Daoy (cell line): ENCODE measurements at places on chromosomes 12 and 14.

DNA sequence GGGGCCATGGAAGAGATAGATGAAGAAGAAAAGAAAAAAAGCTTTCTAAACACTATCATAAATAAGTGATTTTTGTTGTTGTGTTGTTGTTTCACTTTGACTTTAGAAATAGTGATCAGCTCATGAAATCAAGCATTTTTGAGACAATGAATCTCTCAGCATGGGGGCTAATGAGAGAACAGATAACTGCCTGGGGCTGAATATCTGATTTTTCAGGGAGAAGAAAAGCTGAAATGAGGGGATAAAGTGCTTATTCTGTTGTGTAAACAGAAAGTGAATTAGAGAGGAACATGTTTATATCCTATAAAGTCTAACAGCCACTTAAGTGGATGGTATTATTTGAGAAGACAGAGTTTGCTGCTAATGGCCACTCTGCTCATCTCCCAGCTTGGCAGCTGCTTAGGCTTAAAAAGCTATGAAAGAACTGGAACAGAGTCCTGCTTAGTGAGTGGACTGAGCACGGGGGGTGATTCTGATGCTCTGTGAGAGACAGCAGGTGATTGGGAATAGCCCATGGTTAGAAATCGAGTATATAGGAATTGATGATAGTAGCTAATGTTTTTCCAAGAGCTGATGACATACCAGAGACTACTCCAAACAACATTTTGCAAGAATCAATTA, 646.1 kb upstream of the TMEM132C start:
- no peak for DNase-seq

DNA sequence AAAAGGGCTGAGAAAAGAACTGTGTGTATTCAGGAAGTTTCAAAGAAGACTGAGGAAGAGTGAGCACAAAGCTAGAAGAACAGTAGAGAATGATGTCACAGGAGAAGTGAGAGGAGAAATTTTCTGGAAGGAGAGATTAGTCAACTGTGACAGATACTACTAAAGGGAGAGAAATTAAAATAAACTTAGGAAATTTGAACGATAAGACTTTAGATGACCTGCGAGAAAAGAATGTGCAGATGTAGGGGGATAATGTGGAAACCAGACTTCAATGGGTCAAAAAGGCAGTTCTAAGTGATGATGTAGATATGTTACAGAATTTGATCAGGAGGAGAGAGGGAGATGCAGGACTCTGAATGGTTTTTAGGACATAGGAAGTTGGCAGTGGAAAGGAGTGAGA, 287.4 kb downstream of the SYT1 start:
- DNase-seq = no peak

DNA sequence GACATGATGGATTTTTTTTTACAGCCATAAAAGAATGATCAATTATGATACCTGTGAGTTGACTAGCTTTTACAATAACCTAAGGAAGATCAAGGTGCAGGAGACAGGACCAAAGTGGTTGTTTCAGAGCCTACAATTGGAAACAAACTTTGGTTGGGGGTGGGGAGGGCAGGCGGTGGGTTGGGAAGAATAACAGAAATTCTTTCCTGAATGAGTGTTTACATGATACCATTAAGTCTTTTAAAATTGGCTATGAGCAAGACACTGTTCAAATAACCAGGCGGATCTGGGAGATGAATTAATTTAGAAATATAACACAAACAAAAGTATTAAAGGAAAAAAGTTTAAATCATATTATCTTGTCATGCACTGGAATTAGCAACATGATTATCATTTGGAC, 7.2 kb downstream of the NFYB start:
- DNase-seq = no peak

DNA sequence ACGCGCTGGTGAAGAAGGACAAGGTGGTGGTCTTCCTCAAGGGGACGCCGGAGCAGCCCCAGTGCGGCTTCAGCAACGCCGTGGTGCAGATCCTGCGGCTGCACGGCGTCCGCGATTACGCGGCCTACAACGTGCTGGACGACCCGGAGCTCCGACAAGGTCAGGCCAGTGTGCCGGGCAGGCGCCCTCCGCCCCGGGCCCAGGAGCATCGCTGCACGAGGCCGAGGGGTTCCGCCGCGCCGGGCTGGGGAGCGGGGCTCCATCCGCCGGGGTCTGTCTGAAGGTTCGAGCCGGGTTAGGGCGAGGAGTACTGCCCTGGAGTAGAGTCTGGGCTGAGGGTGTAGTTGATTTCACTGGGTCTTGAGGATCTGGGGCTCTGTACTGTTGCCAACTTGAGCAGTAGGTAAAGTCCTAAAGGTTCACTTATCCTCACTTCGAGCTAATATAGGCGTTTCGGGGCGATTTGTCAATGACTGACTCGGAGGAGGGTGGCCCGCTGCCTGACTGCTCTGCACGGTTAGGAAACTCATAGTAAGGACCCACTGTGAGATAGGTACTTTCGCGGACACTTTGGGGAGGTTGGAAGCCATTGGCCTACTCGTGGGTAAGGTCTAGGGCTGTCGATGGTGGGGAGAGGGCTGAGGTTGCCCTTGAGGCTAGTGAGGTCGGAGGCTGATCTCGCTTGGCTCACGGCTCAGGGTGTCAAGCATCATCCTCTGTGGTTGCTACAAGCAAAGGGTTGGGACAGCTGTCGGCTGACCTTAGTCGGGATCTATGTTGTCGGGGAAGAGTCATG, 574 bp downstream of the GLRX5 start:
- DNase-seq = no peak

- no peak for DNase-seq
Observed at GRCh38 chr12:122537021-122537420, 10.0 kb downstream of the KNTC1 start.

DNA sequence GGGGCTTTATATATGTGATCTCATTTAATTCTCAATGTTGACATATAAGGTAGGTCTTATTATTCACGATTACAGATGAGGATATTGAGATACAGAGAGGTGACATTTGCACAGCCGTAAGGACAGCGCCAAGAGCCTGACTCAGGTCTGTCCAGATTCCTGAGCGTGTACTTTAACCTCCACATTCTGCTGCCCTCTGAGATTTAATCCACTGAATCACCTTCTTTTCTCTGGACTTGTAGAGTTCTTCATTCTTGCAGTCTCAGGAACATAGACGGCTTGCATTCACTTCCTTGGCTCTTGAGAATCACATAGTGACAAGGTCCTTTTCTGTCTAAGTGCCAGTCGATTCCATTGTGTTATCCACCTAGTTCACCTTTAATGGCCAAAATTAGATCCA, 141.0 kb upstream of the ARHGAP5 start:
- DNase-seq = no peak

GRCh38 chr12:132446633-132447326, 43.2 kb upstream of the FBRSL1 start:
- DNase-seq = no peak

GRCh38 chr14:52248057-52248456, 19.4 kb upstream of the PTGDR start:
- DNase-seq = no peak

DNA sequence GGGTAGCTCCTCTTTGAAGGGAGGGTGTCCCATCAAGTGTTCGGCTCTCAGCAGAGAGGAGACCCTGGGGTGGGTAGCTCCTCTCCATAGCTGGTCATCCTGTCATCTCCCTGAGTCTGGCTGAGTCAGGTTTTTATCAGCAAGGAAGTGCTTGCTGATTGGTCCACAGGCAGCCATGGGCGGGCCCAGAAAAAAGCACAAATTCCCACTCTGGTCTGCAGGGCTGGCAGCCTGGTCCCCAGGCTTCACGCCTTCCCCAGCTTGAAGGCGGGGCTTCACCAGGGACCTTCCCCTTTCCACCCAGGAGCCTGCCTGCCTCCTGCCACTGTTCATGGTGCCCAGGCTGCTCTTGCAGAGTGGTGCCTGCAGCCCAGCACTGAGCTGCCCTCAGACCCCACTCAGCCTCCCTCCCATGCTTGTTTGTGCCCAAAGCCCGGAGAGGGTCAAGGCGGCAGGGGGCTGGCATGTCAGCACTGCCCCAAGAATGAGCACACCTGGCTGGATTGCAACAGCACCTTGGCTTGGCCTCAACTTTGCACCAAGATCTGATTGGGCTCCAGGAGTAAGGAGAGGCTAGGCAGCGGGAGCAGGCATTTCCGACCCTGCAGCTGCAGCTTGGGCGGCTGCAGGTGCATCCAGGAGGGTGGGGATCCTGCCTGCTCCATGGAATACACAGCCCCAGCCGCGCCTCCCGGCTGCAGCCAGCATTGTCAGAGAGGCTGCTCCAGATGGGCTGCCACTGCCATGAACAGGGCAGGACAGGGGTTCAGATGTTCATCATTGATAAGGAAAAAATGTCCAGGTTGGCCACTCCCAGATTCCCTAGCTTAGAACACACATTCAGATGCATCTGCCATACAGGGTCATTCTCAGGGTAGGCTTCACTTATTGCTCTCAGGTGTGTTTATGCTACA, 22.0 kb upstream of the WDR89 start:
- no peak for DNase-seq

- DNase-seq = no peak
Observed at GRCh38 chr12:72676556-72676955, 404.4 kb downstream of the TRHDE start.

- DNase-seq = no peak
Observed at GRCh38 chr14:103101963-103102688, 7.6 kb downstream of the EXOC3L4 start.

DNA sequence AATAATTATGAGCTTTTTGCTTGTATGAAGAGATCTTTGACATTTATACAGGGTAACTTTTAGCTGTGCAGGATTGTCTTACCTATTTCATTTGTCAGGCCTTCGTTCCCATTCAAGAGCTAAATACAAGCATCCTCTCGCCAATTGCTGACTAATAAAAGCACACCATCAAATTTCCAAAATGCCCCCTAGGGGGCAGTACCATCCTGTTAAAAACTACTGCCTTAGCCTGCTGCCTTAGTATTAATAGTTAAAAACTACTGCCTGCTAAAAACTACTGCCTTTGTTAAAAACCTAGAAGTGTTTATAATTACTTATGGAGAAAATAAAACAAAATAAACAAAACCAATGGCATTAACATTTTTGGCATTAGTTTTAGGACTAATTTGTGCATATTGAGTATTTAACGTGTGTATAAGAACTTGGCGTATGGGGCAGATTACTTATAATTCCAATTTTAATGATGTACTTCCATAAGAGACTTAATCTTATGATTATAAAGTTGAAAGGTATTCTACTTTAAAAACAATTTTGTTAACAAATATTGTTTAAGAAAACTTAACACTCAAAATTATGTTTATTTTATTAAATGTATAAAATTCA, 3.0 kb upstream of the IFI27L2 start:
- DNase-seq = peak; percentile 63

DNA sequence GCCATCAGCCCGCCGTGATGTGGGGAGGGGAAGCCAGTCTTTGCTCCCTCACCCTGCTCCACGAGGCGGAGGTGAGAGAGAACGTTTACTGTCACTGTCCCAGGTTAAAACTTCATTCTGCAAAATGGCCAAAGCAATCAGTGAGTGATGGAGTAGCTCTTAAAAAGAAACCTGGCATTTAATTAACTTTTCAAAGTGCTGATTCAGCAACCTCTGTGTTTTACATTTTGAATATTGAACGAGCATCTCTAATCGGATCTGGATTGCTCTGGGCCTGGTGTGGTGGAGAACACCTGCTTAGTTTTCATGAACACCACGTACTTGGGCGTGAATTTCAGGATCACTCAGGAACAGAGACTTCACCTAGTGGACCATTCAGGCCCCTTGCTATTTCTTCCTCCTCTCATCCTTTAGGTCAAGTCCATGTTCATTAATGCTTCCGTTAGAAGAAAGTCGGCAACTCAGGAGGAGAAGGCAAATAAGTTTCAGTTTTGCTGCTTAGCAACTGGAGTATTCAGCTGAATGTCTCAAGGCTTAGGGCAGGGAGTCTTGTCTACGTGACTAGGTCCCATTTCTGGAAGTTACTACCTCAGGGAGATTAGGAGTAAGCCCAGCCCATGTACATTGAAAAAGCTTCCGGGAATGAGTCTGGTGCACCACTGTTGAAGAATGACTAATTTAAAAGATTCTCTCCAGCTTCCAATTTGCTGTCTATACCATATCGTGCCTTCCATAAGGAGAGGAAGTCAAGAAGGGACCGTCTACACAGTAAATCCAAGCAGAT, 68.2 kb downstream of the IFT43 start:
- DNase-seq = no peak

DNA sequence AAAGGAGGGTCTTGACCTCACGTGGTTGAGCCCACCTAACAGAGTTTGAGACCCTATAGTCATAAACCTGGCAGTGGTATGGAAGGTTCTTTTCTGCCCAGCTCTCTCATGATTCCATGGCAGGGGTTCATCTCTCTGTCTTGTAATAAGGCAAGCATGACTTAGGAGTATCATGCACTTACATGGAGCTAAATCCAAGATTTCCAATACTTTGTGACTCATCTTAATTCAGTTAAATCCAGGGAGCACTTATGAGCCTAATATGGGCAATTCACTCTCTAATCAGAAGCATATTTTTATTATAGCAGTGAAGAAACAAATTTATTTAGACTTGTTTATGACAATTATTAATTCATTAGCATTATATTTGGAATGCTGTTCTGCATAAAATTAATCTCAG, 131.8 kb upstream of the CPSF6 start:
- DNase-seq = no peak

GRCh38 chr14:95006479-95006878, 150.8 kb downstream of the DICER1 start:
- DNase-seq = no peak

DNA sequence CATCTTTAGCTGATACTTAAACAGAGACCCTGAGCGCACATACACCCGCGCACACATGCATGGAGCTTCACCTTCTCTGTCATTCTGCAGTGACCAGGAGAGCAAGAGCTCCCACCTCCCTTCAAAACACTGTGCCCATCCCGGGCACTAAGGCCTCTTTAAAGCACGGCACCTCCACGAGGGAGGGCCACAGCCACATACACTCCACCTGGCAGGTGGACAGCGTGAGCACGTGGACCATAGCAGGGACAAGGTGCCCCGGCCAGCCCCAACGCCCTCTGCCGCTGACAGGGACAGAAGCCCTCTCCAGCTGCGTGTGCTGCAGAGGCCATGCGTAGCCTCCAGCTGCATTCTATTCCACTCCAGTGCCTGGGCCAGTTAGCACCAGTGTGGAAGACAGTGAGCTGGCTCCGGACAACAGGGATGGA, 5.4 kb downstream of the GAPDH start:
- peak; percentile 34 for DNase-seq

- peak; percentile 27 for DNase-seq
Observed at GRCh38 chr14:89401241-89401640, 15.8 kb downstream of the FOXN3 start.

- no peak for DNase-seq
Observed at GRCh38 chr12:125688881-125689280, 623.6 kb downstream of the AACS start.
